Activated naive CD4-positive, alpha-beta T cell treated with anti-CD3 and anti-CD28 coated beads for 36 hours (primary cell): ENCODE measurements at places on chromosomes 12 and 14.

DNA sequence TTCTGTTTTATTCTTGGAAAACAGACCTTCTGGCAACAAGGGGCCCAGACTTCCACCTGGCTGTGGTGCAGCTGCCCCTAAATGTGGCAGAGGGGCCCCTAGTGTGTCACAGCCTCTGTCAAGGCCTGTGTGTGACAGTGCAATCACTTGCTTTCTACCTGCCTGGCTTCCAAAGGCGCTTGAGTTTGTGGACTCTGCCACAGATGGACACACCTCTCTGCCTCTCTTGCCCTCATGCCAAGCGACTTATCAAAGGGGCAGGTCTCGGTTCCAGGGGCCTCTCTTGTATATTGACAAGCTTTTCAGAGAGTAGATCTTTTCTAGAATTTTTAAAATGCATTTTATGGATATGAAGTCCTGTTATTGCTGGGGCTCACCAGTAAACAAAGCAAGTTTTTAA lies 217.2 kb downstream of the SLC15A4 start:
- DNase-seq = no peak

GRCh38 chr12:16300736-16301135 lies 23.3 kb upstream of the SLC15A5 start:
- DNase-seq = no peak

- no peak for DNase-seq
These were observed 27.8 kb upstream of the BCDIN3D start for GRCh38 chr12:49870501-49871262.

DNA sequence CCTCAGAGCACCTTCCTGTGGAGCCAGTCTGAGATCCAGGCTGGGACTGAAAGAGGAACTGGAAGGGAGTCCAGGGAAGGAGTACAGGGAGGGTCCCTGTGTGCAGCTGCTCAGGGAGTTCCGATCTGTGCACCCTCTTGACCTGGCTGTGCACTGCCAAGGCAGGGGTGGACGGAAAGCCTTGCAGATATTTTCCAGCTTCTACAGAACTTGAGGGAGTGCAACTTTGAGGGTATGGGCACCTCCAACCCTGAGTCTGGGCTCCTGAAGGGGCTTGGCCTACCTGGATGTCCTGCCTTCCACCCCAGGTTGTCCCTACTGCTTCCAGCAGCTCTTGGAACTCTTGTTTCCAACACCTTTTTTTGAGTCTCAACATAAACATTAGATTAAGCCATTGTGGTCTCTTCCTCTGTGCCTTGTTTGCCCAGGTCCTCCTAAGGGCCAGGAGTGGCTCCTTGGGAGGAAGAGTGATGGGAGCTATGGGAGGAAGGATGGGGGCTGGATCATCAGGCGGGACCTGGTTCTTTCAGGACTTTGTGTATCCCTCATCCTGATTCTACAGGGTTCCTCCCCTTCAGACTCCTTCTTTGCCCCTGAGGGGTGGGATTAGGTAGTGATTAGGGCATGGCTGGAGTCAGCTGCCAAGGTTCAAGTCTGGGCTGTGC lies 3.5 kb downstream of the KRT7 start:
- no peak for DNase-seq

GRCh38 chr12:56488041-56488955 lies at the start of gene GLS2:
GLS2 (minus strand) TSS chr12:56488161; CDS start chr12:56488118, 43 bp downstream.
- peak; percentile 79 for DNase-seq

- DNase-seq = peak; percentile 27
These were observed 59.1 kb upstream of the SLC6A13 start for GRCh38 chr12:321606-322326.

GRCh38 chr14:94462219-94462551 lies 9.6 kb upstream of the SERPINA11 start:
- no peak for DNase-seq

GRCh38 chr12:25241167-25242020 lies 9.3 kb downstream of the KRAS start:
- no peak for DNase-seq

DNA sequence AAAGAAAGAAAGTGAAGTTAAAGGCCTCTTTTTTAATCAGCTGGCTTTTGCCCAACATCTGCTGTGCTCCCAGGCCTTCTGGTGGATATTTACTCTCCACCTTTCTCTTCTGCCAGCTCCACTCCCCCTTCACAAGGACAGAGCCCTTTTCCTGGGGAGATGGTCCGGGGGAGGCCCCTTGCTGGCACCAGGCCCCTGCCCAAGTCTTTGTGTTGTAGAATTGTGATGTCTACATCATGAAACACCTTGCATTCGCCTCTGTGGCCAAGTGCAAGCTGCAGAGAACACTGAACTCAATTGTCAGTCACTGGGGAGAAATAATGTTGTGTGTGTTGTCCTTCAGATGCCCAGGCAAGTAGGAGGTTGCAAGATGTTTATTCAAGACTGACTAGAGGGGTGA lies 150.3 kb downstream of the DPF3 start:
- DNase-seq = no peak

DNA sequence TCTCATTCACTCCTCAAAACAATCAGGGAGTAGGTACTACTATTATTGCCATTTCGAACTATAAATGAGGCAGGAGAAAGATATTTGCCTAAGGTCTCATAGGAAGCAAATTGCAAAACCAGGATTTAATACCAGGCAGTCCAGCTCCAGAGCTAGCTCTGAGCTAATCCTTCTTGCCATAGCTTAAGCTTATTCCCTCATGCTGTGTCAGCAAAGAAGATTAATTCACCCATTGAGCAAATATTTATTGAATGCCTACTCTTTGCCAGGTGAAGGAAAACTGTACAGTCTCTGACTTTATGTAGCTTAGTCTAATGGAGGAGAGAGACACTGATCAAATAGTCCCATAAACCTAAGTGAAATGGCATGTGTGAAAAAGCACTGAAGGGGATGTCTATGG lies 19.5 kb downstream of the KCNA5 start:
- no peak for DNase-seq

DNA sequence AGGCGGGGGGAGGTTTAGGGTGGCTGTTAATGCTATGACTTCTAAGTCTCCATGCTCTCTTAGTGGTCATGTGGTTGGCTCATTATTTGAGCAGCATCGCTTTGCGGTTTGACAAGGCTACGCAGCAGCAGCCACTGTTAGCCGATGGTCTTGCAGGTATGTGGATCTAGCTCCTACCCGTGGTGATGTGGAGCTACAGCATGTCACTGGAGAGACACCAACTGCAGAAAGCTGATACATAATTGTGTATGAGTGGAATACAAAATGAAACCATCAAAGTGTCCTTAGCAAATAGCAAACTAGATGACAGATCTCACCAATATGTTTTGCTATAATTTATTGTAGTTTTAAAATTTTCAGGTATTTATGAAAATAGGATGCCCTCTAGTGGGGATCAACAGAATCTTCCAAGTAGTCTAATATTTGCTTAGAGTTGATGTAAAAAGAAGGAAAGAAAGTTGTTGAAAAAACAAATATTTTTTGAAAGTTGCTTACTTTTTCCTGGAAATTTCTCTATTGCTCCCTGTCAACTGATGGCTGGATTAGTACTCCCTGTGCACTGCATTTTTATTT lies 94.9 kb downstream of the NAV3 start:
- peak; percentile 24 for DNase-seq

GRCh38 chr14:76312821-76313220 lies 63.1 kb upstream of the ESRRB start:
- no peak for DNase-seq

DNA sequence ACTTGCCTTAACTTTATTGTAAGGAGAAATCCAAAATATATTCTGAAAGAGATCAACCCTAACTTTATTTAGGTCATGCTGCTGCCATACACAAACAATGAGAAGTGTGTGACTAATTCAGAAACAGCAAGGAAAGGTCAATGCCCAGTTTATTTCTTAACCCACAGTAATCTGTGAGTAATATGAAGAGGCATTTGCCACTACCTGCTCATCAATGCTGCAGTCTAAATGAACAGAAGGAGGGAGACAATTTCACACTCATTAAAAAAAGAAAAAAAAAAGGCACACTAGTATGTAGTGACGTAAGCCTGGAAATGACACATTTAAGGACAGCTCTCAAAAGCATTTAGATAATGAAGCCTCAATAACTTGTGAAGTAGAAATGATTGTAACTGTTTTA lies 90.5 kb upstream of the FOXN3 start:
- DNase-seq = no peak

DNA sequence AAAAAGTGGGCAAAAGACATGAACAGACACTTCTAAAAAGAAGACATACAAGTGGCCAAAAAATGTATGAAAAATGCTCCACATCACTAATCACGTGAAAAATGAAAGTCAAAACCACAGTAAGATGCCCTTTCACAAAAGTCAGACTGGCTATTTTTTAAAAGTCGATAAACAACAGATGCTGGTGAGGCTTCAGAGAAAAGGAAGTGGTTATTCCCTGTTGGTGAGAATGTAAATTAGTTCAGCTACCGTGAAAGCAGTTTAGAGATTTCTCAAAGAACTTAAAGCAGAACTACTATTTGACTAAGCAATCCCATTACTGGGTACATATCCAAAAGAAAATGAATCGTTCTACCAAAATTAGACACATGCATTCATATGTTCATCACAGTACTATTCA lies 237.0 kb downstream of the KIF21A start:
- no peak for DNase-seq

- DNase-seq = no peak
These were observed 7.0 kb downstream of the TMEM179 start for GRCh38 chr14:104597576-104597975.

GRCh38 chr12:51643951-51644350 lies 52.9 kb downstream of the SCN8A start:
- no peak for DNase-seq

- peak; percentile 15 for DNase-seq
These were observed 141.2 kb downstream of the SYNE2 start for GRCh38 chr14:63993992-63994391.

DNA sequence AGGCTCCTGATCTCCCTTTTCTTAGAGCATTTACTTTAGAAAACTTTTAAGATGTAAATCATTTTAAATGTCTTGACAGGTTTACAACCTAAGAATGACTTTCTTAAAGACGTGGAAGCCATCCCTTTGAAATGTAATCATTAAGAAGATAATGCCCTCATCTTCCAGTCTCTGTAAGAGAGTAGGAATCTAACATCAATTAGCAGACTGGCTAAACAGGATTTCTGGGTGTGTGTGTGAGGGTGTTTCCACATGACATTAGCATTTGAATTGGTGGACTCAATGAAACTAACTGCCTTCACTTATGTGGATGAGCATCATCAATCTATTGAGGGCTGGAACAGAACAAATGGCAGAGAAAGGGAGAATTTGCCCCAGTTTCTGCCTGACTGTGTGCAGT lies 329.5 kb downstream of the RPL10L start:
- DNase-seq = no peak

DNA sequence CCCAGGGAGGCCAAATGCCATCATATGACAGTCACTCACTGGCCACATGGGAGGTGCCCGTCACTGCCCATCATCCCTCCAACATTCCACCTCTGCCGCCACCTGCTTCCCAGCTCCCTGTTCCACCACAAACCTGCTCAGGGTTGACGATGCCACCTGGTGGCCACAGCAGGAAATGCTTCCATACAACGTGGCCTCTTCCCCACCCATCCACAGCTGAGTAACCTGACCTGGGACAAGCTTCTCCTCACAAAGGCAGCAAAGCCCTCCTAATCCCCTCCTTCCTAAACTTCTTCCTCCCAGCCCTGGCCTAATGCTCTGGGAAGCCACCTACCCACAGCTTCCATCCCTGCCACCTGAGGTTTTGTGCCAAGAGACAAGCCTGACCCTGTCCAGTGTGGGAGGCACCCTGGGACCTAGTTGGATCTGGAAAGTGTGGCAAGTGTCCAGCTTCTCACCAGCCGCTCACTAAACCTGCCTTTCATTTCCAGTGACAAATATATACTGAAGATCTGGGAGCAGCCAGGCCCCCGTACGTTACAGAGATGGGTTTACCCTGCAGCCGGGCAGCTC lies 4.3 kb downstream of the DEGS2 start:
- peak; percentile 60 for DNase-seq

DNA sequence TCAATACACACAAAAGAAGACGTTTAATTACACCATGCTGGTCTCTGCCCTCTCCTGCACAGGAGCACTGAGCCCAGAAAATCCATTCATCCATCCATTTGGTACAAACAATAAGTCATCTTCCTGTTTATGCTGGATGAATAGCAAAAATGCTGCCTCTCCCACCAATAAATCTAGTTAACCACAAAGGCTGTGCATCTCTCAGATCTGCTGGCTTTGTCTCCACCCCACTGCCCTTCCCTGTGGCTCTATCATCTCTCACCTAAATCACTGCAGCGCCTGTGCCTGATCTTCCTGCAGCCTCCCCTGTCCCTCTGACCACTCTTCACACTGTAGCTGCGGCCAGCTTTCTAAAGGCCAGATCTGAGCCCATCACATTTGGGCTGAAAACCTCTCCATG lies 72.9 kb upstream of the DDX11 start:
- no peak for DNase-seq

DNA sequence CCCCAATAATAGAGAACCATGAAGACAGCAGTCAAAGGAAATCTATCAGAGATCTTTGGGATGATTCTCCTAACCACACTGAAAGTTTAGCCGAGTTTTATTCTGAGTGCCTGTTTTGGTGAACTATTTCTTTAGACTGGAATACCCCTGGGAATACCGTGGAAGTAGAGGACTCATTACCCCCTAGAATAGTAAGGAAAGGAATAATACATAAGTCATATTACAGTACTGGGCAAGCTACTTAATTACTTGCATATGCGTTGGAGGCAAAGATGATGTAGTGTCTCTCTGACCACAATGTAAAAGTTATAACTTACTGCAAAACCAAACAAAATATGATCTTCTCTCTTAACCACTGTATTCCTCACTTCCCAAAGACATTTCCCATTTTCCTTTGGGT lies 25.5 kb downstream of the ZC2HC1C start:
- no peak for DNase-seq

- DNase-seq = no peak
These were observed 61.0 kb downstream of the TAOK3 start for GRCh38 chr12:118311666-118312065.

- DNase-seq = no peak
These were observed 100.4 kb downstream of the TMTC3 start for GRCh38 chr12:88242571-88242925.

DNA sequence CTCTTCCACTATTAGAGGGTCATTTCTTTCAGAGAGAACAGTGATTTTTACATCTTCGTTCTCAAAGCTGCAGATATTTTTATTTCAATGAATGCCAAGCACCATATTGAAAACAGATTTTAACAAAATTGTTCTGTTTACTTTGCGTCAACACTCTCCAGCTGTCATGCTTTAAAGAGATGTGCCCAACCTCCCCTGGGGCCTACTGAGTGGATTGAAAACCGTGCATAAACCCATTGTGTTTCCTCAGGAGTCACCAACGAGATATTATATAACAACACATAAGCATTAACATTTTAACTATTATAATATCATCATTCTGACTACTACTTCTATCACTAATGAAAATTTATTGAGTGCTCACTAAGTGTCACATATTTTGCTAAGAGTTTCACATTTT lies 81.6 kb downstream of the MYF5 start:
- DNase-seq = no peak

DNA sequence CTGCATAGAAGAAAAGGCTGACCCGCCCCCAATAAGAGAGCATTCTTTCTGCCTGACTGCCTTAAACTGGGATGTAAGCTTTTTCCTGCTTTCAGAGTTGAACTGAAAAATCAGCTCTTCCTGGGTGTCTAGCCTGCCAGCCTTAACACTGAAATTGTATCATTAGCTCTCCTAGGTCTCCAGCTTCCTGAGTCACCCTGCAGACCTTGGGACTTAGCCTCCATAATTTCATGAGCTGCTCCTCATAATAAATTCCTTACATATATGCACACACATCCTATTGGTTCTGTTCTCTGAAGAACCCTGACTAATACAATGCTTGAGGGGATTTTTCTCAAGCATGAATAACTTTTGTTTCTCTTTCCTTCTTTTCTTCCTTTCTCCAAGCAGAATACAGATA lies 76.4 kb upstream of the FAR2 start:
- DNase-seq = no peak

GRCh38 chr14:52663850-52664249 lies 31.5 kb downstream of the ERO1A start:
- DNase-seq = no peak
